ENCODE measurements at places on chromosomes 4 and X. TPM values are rescaled to one million over a fixed set of nuclear protein-coding genes. Genes with fewer than 3 reads are reported as not detected.

- peak; percentile 50 for DNase-seq
Measured at GRCh38 chrX:1239681-1240142, 27.3 kb upstream of the CRLF2 start.

The CCNA2 gene
- total RNA-seq, result 1.7 TPM

The GJB1 gene
- total RNA-seq, result not detected

- DNase-seq, result no peak
Measured at GRCh38 chr4:104486716-104487504, 7.8 kb downstream of the CXXC4 start.

DNA sequence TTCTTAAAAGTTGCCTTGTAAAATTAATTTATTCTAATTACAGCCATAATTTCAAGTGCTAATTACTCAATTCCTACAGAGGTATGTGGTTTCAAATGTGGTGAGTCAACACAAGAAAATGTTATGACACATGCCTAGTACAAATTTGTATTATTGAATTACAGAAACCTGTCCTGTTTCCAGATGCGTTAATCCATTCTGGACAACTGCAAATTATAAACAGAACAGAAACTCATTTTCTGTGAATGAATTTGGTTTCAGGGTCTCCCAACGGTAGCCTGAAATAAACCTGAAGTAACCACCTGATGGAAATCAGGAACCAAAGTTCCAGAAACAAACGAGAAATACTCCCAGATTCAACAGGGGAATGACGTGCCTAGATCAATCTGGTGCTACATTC is 328.6 kb upstream of the F9 start:
- no peak for DNase-seq

- no peak for DNase-seq
Measured at GRCh38 chr4:65066106-65066505, 604.2 kb downstream of the EPHA5 start.

GRCh38 chr4:67344594-67345380 is 200.5 kb downstream of the CENPC start:
- DNase-seq, result no peak

The FGG gene
- total RNA-seq, result not detected

The CLTRN gene
- total RNA-seq, result 0.36 TPM

DNA sequence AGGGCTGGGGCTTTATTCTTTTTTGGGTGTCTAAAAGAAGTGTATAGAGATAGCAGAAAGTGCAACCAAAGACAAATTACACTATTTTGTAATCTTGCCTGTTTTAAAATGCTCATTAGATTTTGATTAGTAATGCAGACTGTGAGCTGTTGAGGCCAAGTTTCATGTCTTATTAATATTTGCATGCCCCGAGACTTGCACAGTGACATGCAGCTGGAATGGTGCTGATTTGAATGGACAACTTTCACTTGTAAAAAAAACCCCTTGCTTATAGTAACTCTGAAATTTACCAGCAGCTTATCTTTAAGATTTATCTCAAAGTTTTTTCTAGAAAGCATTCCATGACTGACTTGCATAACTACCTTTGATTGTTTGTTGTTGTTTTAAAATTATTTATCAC is 835.1 kb upstream of the IGFBP7 start:
- DNase-seq, result no peak

DNA sequence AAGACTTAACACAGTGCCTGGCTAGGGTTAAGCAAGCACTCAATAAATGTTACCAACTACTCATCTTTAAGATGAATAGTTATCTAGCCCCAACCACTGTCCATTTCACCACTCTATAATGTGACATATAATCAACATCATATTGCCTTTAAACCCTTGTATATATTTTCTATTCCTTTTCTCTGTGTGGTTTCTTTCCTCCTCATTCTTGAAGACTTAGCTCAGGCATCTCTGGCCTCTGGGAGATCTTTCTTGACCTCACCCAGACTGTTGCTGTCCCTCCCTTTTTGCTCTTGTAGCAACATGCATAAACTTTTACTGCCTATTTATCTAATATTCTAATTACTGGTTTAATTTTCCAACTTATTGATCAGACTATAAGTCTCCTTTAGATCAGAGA is 249.9 kb upstream of the MAB21L2 start:
- no peak for DNase-seq

- DNase-seq, result peak; percentile 67
Measured at GRCh38 chrX:40174854-40175510, 77.2 kb upstream of the BCOR start.

All from right cardiac atrium (tissue), 5 donors.